ENCODE measurements at places on chromosomes 3 and 15.

DNA sequence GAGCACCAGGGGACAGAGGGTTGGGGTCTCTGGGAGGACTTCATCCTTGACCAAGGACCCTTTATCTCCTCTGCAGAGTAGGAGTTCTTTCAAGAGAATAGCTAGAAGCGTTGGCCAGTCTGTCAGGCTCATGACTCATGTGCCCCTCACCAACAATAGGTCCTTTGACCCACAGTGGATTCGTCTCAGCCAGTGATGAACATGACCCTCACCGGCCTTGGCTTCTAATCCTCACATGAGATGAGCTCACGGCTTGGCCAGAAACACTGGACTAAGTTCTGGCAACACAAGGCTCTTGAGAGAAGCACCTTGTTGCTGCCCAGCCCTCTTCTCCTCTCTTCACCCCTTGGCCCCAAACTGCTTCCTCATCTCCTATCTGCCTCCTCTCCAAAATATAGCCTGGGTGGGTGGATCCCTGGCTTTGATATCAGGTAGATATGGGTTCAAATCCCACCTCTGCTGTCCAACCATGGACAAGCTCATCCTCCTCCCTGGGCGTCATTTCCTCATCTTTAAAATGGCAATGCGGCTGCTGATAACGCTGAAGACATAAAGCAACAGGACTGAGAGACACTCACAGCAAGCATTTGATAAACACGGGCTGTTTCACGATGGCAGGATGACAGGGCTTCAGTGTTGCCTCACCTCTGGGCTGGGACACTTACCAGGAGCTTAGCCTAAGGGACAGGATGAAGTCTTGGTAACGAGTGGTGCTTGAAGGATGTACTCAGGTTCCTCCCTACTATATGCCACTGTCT lies 446.7 kb upstream of the PROK2 start:
- DNase-seq = peak; percentile 85

DNA sequence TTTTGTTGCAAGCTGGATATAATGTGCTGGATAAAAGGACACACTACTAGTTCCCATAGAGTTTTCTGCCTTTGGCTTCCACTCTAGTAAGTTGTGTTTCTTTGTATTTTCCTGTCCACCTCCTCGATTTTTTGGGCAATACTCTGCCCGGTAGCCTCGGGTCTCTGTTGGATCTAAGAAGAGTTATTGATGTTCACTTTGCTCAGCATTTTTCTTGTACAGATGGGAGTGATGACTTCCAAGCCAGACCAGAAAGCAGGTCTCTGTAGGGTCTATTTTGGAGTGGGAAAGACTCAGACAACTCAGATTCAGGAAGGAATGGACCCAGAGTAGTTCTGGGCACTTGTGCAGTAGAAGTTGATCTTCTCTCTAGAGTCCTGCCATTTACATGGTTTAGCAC lies 36.0 kb upstream of the PRTG start:
- DNase-seq = no peak

DNA sequence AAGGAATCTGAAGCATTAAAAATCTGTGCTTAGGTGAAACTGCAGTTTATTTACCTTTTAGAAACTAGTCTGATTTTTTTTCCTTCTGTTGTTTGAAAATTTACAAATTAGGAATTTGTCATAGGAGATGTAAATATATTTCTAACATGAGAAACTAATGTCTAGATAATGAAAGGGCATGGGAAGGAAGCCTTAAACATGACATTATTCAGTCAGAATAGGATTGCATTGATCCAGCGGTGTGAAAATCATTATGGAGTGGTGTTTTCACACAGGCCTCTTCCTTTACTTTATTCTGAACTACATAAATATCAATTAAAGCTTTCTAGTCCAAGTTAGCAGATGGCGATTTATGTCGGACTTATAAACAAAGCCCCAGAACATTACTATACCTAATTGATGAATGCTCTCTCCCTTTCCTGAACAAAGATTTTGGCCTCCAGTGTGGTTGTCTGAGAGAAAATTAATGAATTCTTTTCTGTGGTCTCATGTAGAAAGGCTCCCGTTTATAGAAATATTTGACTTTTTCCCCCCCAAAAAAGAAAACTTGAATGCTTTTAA lies 37.9 kb downstream of the FNDC3B start:
- no peak for DNase-seq

GRCh38 chr3:133293397-133294110 lies 106.3 kb upstream of the BFSP2 start:
- DNase-seq = no peak

GRCh38 chr3:72896996-72897757 lies 9.3 kb downstream of the GXYLT2 start:
- no peak for DNase-seq

- no peak for DNase-seq
These were observed 54.2 kb upstream of the CMTM8 start for GRCh38 chr3:32184187-32184730.

DNA sequence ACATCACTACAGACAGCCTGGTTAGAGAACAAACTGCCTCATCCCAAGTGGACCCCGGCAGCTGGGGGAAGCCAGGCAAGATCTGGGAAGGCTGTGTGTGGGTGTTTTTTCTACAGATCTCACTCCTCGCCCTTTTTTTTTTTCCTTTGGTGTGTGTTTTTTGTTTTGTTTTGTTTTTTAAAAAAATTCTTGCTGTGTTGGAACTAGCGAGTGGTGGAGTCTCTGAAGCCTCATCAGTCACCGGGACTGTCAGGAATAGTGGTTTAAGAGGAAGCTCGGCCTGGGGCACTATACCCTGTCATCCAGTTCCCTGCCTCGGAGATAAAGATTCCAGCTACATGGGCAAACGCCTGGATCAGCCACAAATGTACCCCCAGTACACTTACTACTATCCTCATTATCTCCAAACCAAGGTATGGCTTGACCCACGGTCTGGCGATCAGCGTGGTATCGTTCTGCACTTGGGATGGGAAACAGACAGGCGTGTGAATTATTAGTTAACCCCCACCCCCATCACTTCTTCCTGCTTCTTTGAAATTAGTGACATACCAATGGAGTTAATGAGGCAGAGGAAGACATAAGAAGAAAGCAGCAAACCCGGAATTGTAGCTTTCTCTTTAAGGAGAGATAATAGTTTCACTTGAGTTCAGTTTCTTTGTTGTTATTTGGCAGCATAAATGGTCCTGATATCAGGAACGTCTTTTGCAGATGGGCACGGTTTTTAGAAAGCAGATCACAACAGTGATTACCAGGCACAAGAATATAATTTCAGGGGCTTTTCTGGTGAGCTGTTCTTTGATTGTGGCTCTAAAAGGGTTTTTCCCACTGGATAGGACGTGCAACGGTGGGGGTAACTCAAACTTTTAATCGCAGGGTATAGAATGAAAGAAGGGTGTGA lies 722 bp downstream of the RBMS3 start:
- DNase-seq = no peak

DNA sequence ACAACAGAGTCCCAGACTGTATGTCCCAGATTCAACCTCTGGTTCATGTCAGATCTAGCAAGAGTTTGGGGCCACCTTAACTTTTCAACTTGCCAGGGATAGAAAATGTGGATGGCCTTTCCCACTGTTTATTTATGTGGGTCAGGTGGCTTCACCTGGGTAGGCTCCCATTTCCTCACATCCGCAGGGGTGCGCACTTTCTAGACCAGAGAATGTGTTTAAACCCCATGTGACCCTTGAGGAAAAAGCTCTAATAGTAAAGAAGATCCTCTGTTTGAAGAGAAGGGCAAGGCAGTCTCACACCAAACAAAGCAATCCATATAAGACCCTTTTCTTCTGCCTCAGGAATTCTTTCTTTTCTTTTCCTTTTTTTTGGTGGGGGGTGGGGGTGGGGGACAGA lies 167.2 kb upstream of the TSC22D2 start:
- no peak for DNase-seq

GRCh38 chr3:45425237-45425933 lies 37.0 kb downstream of the LARS2 start:
- no peak for DNase-seq

DNA sequence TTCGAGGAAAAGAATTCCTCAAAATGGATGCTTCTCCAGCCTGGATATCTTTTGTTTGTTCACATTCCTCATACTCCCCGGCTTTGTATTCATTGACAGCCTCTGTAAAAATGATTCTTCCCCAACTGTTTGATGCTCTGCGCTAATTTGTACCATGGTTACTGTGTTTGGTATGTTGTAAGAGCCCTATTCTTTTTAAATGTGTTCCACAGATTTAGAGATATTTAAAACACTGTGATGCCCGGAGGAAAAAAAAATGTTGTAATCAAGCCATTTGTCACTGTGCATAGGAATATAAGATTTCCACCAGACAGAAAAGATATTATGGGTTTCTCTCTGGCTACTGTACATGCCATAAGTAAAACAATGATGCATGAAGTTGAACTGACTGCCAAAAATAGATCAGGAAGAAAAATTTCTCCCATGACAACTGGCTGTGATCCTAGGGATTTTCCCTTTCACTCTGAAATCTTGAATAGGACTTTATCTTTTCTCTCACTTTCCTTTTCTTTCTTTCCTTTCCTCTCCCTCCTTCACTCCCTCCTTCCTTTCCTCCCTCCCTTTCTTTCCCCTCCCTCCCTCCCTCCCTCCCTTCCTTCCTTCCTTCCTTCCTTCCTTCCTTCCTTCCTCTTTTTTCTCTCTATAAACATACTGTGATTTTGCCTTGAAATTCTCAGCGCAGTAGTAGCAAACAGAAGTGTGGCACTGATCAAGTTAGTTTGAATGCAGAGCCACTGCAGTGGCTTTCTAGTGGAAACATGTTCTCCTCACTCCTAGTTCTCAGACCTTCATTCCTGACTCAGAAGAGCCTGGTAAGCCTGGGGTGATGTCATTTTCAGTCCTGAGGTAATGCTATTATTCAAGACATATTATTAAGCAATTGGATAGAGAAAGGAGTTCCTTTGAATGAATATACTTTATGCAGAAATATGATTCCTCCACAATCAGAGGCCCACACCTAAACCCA lies 254.9 kb upstream of the TBL1XR1 start:
- no peak for DNase-seq

GRCh38 chr3:57696801-57697321 lies 4.0 kb upstream of the DENND6A start:
- no peak for DNase-seq

DNA sequence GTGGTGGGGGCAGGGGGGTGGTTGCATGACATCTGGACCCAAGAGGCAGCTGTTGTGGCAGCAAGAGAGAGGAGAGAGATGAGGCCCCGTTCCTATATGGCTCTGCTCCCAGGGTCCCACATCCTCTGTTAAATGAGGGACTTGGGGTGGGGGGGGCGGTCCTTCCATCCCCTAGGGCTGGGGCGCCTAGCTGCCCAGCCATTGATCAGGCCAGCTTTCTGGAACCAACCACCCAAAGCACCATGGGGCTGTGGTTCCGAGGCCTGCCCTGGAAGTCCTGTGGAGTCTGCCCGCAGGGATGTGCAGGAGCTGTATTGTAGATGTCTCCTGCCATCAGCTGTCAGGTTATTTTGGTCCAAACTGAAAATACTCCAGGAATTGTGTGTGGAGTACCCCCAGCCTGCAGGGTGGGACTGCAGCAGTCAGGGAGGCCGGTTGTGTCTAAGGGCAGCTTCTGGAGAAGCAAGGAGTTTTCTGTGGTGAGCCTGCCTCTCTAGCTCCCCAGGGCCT lies 5.2 kb downstream of the FURIN start:
- no peak for DNase-seq

- no peak for DNase-seq
These were observed 100.1 kb downstream of the ADAMTSL3 start for GRCh38 chr15:83753872-83754493.

GRCh38 chr3:32138545-32139104 lies 32.2 kb downstream of the GPD1L start:
- DNase-seq = no peak

GRCh38 chr3:73743551-73743950 lies 118.8 kb upstream of the PDZRN3 start:
- no peak for DNase-seq

- no peak for DNase-seq
These were observed 63.8 kb downstream of the ATP1B3 start for GRCh38 chr3:141940194-141940776.

- DNase-seq = no peak
These were observed 88.5 kb upstream of the LRRFIP2 start for GRCh38 chr3:37262816-37263393.

DNA sequence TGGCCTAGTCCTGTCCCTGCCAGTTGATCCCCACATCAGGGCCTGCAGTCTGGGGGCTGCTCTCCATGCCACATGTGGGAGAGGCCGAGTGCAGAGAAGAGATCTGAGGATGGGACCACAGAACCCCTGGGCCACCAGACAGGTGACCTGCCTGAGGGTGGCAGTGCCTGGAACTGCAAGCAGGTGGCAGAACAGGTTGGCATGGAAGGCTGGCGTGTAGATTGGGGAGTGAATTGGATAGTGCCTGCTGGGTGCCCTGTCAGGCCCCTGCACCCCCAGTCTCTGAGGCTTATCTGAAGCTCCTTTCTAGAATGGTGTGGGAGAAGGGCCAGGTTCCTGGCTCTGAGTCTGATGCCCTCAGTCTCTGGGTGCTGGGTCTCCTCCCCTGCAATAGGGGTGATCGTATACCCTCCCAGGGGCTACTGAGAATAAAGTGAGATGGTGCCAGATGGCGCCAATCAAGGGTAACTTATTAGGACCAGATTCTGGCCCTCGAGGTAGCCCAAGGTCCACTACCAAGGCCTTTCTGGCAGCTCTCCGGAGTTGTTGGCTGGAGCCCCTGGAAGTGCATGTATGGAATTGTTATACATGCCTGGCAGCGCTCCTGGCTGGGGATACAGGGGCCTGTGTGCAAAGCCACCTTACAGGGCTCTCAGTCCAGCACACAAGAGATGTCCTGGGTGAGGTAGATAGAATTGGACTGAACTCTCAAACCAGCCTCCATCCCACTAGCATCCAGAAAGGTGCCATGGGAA lies 15.7 kb downstream of the C3orf18 start:
- no peak for DNase-seq

DNA sequence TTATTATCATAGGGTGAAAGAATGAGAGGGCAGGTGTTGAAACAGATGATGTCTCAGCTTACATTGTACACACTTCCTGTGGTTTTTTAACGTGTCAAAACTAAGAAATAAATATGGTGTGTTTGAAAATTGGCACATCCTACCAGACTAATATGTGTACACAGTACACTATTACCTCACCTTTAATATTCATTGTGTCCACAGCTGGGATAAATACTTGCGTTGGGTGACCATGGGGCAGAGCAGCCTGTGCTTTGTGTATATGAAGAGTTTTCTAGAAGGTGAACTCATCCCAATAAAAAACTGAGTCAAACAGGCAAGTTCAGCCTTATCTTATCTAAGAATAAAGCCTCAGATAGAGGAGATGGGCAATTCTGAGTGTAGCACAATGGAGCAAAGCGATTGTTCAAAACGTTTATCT lies 17.3 kb downstream of the SUCNR1 start:
- no peak for DNase-seq

- no peak for DNase-seq
These were observed 5.7 kb downstream of the ARRDC4 start for GRCh38 chr15:97966246-97966645.

DNA sequence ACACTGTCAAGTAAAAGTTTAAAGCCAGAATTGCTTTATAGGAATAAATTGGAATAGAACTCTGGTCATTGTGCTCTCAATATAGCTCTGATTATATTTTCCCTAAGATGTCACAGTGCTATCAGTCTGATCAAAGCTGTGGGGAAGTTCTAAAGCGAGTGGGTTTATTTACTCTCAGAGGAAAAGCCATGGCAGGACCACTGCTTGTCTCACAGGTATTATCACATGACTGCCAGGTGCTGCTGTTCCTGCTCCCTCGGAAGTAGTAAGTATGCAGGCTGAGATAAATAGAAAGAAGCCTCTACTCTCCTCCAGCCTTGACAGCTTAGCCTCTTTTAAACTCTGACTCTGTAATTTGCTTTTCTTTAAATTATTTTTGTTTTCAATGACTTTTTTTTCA lies 49.1 kb upstream of the UTS2B start:
- DNase-seq = no peak
